ENCODE measurements at places on chromosomes 1 and 21.
A peak's percentile ranks its signal among the peaks of the same experiment; 100 is the strongest.

DNA sequence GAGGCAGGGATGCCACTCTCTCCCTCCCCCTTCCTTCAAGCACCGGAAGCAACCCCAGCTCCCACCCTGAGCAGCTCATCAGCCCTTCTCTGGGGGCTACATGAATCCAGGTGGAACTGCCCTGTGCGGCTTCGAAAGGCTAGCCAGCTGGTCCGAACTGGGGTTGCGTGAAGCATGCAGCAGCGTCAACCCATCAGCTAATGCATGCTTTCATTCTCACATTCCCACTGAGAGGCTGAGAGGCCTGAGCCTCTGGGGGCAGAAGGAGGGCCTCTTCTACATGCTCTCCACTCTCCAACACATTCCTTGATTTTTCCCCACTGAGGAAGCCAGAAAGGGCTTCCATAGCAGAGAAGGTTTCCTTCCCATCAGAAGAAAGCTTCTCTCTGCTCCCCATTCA lies 5.6 kb downstream of the RXRG start:
- no peak for DNase-seq

DNA sequence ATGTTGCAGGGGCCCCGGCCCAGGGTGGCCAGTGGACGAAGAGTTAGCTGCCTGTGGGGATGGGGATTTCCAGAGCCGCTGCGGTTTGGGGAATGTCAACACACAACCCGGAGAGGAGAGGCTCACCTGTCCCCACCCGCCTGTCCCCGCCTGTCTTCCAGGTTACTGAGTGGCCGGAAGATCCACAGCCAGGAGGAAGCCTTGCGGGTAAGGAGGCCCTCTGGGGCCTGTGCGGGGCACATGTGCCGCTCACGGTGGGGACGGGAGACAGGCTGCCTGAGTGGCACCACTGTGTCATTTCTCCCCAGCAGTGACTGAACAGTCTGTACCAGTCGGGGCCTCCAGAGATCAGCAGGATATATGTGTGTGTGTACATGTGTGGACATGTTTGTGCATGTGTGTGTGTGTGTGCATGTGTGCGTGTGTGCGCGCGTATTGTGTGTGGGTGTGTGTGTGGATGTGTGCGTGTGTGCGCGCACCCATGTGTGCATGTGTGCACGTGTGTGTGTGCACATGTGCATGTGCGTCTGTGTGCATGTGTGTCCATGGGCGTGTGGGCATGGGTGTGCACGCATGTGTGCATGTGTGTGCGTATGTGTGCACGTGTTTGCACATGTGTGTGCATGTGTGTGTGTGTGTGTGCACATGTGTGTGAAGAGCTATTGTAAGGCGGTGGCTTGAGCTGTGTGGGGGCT lies 25.6 kb downstream of the CSTB start:
- no peak for DNase-seq

GRCh38 chr1:47495176-47495713 lies 57.4 kb downstream of the FOXD2 start:
- DNase-seq, result no peak

DNA sequence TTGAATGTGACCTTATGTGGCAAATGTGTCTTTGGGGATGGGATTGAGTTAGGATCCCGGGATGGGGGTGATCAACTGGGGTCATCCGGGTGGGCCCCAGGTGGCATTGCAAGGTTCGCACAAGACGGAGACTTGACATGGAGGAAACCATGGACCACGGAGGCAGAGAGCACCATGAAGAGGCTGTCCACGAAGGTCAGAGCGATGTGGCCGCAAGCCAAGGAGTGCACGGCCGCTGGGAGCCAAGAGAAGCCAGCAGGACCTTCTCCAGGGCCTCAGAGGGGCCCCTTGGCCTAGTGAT lies 22.3 kb upstream of the COL18A1 start:
- DNase-seq, result no peak

DNA sequence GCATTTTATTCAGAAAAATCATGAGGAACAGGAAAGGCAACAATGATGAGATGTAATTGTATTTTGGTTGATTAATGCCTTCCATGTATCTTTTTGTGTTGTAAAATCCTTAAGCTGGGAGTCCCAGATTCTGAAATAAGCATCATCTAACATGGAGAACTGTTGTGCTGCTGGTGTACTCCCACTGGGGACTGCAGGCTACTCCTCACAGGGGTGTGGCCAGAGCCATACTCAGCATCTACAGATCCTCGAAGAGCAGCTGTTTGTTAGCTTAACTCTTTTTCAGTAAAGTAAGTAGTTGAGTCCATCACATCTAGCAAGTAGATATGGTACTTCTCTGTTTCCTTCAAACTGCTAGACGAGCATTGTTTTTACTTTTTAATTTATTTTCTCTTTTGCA lies 358.0 kb downstream of the BRINP3 start:
- no peak for DNase-seq

DNA sequence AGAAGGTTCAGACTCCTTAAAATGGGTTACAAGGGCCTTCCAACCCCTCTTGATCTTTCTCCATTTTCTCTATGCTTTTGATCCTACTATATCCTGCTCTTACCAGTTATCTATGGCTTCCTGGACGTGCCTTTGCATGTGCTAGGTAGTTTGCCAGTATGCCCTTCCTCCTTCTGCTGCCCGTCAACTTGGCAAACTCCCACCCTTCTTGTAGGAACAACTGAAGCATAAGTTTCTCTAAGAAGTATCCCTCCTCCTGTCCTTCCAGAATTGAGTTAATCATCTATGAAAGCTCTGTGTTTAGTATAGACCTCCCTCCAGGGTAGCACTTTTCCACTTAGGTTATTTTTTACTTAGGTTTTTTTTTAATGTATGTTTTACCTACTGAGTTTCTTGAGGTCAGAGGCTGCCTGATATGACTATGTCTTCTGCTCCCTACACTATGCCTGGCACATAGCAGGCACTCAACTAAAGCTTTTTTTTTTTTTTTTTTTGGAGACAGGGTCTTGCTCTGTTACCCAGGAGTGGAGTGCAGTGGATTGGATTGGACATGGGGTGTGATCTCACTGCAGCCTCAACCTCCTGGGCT lies 10.0 kb upstream of the IGSF3 start:
- no peak for DNase-seq

GRCh38 chr1:36964830-36965229 lies 69.5 kb downstream of the GRIK3 start:
- no peak for DNase-seq

DNA sequence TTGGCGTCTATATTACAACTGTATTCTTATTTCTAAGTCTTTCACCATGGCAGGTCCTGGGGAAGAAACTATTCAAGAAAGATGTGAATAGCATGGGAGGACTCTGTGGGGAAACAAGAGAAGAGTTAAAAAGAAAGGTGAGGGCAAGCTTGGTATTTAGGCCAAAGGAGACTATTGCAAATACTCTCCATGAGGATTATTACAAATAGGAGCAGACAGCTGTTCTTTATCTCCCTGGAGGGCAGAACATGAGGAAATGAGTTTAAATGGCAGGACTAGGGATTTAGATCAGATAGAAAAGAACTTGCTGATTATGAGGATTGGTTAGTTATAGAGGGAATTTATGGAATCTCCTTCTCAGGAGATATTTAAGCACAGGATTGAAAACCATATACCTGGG lies 186.8 kb downstream of the CDC7 start:
- peak; percentile 38 for DNase-seq

- no peak for DNase-seq
These were observed 275.7 kb upstream of the CAMK1G start for GRCh38 chr1:209307846-209308245.

DNA sequence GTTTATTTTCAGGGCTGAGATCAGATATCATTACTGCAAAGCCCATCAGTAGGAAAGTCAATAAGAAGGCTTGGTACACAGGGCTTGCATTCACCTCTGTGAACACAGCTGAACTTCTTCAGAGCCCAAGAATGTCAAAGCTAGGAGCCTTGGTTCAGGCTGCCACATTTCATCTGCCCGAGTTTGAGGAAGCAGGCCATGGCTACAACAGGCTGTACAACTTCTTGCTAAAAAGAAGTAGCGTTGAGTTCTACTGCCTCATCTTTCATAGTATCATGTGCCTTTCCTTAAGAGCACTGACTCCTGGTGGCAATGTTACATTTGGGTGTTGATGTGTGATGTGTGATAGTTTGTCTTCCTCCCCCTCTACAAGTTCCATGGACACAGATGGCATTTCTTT lies 10.1 kb downstream of the C1orf162 start:
- no peak for DNase-seq

GRCh38 chr1:231233735-231234417 lies 7.1 kb upstream of the GNPAT start:
- no peak for DNase-seq

DNA sequence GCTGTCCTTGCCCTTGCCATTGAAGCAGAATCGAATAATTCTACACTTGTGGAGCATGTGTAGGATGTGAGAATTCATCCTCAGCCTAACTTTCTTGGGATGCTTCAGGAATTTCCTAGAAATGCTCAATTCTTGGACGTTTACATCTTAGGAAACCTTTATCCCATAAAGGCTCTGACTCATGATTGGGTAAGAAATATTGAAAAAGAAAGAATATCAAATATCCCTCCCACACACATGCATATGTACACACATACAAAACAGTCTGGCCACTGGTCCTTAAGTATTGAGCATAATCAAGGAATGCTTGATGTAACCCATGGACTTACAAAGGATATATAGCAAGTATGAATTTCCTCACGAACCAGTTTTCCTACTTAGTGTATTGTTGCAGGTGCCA lies 83.9 kb upstream of the IPO9 start:
- DNase-seq, result no peak

DNA sequence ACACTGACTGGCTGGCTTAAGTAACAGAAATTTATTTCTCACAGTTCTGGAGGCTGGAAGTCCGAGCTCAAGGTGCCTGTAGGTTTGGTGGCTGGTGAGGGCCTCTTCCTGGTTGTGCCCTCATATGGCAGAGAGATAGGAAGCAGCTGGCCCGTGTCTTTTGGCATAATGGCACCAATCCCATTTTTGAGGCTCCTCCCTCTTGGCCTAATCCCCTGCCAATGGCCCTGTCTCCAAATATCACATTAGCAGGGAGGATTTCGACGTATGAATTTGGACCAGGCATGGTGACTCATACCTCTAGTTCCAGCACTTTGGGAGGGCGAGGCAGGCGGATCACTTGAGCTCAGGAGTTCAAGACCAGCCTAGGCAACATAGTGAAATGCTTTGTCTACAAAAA lies 37.4 kb downstream of the AGPAT3 start:
- DNase-seq, result no peak

GRCh38 chr1:58812926-58813325 lies 29.1 kb upstream of the JUN start:
- DNase-seq, result no peak

GRCh38 chr1:17392199-17392740 lies 20.3 kb downstream of the PADI6 start:
- DNase-seq, result no peak

GRCh38 chr1:44421446-44421884 lies 16.4 kb downstream of the RNF220 start:
- DNase-seq, result no peak

- DNase-seq, result no peak
These were observed 69.1 kb downstream of the DIP2A start for GRCh38 chr21:46527801-46528200.

GRCh38 chr1:59755069-59755685 lies 59.6 kb upstream of the HOOK1 start:
- no peak for DNase-seq

DNA sequence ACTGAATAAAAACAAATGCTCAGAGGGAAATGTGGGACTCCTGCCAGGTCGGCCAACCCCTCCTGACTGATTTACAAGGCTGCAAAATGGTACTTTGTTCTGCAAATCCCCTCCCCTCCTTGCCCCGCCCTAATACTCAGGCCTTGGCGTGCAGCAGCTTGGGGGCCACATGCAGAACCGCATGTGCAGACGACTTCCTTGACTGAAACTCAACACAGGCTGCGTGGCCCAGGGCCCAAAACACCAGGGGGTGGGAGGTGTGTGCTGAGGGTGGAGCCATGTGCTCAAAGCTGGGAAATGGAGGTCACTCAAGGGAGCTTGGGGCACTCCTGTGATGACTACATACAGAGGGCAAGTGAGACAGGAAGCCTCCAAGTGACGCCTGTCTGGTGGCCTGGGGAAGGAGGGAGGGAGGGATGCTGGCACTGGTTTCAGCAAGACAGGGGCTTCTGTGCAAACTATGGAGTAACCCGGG lies 87.2 kb downstream of the MRPL37 start:
- peak; percentile 26 for DNase-seq

DNA sequence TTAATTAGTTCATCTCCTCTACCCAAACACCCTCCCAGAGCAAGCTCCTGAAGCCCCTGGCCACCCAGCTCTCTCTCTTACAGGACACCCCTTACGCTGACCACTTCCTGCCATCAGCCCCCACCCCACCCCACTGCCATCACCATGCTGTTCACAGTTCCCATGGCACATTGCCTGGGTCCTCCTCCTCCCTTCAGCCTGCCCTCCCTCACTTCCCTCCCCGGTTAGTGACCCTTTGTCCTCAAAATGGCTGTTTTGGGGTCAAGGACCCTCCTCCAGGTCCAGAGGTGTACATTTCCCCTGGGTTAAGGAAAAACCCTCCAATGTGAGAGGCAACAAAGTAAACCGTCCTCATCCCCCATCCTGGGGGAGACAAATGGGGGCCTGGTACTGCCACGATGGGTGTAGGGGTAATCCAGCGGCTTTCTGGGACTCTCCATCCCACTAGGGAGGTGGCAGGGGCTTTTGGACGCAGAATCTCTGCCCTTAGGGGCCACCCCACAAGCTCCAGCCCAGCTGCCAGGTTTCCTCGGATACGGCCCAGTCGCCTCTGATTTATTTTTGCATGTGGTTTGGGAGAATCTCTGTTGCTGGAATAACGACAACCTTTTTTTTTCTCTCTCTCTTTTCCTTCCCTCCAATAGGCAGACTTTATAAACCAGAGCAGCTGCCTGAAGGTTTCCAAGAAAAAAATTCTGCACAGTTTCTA lies 8.5 kb downstream of the CAMK2N1 start:
- DNase-seq, result no peak

DNA sequence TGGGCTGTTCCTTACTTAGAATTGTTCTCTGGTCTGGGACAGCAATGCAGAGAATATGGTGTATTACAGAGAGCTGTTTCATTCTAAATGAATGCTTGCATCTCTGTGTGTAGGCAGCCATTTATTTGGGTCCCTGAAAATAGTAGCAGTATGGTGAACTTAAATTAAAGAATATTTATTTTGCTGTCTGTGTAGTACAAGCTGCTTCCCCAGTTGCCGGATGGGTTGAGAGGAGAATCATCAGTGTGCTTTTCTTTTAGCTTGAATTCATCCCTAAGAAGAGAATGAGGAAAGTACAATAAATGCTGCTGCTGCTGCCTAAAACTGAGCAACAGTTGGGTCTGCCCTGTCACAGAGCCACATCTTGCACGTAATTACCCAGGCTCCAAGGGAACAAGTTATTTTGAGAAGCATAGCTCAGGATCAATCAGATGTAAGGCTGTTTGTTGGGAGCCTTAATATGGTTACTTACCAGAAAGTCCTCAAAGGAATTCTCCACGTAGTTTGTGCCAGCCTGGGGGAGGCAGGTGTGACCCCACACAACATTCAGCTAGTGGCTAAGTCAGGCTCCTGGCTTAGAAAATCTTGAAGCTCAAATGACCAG lies 16.6 kb downstream of the ACTN2 start:
- DNase-seq, result no peak
